ENCODE measurements at places on chromosomes 2 and 18. TPM values are rescaled to one million over a fixed set of nuclear protein-coding genes. Genes with fewer than 3 reads are reported as not detected.

The LYPD6 gene
- total RNA-seq = 0.07 TPM

The RGPD4 gene
- 0.08 TPM for total RNA-seq

The IFIH1 gene
- total RNA-seq = 1.4 TPM

The LYG1 gene
- 1.3 TPM for total RNA-seq

The NETO1 gene
- total RNA-seq = not detected

The SEMA4C gene
- total RNA-seq = 18.5 TPM

The EMILIN1 gene
- total RNA-seq = 0.39 TPM

The ST8SIA3 gene
- not detected for total RNA-seq

The MSTN gene
- not detected for total RNA-seq

Measured in A549 treated with RU486 at 1 μM for 4 hours (cell line).